ENCODE measurements at places on chromosomes 7 and 10. TPM values are rescaled to one million over a fixed set of nuclear protein-coding genes. Genes with fewer than 3 reads are reported as not detected.

DNA sequence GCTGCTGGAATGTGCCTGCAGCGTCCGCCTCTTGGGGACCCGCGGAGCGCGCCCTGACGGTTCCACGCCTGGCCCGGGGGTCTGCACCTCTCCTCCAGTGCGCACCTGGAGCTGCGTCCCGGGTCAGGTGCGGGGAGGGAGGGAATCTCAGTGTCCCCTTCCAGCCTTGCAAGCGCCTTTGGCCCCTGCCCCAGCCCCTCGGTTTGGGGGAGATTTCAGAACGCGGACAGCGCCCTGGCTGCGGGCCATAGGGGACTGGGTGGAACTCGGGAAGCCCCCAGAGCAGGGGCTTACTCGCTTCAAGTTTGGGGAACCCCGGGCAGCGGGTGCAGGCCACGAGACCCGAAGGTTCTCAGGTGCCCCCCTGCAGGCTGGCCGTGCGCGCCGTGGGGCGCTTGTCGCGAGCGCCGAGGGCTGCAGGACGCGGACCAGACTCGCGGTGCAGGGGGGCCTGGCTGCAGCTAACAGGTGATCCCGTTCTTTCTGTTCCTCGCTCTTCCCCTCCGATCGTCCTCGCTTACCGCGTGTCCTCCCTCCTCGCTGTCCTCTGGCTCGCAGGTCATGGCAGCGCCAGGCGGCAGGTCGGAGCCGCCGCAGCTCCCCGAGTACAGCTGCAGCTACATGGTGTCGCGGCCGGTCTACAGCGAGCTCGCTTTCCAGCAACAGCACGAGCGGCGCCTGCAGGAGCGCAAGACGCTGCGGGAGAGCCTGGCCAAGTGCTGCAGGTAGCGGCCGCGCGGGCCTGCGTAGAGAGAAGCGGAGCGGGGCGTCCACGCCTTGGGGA, 645 bp downstream of the SLC26A4 start:
- peak; percentile 62 for DNase-seq

KCNMA1 gene
- total RNA-seq, result 17.8 TPM

- DNase-seq, result no peak
Measured at GRCh38 chr7:26667514-26668133, 196.8 kb downstream of the SKAP2 start.

- DNase-seq, result no peak
Measured at GRCh38 chr10:23442936-23443335, 4.1 kb downstream of the OTUD1 start.

DNA sequence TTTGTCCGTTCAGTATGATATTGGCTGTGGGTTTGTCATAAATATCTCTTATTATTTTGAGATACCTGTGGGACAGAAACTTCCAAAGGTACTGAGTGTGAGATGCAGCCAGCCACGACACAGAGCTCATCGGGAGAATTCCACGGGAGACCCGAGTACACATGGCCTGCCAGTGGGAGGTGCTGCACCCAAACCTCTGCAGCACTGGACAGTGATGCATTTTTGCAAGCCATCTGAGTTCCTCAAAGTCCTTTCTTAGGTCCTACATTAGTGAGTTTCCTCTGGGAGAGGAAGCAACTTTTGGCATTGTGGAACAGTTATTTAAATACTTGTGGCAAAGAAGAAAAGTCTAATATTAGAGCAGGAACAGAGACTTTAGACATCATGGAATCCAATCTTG, 77.5 kb downstream of the ARID5B start:
- DNase-seq, result no peak

DNA sequence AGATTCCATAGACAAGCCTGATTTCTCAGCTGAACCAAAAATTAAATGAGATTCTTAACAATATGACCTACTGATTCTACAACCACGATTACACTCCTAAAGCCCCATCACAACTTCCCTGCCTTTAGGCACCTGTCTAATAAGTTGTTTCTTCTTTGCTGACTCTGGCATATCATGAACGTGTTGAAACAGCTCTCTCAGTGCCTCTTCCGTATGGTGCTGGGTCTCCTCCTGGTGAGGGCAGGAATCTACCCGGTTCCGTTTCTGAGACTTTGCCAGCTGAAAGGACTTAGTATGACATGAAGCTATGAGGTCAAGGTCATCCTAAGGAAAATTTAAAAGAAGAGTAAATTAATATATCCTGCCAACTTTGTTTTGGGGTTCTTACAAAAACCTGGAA, 48.6 kb downstream of the ARHGAP19 start:
- no peak for DNase-seq

GRCh38 chr7:5424749-5425506, 1.3 kb upstream of the TNRC18 start:
- peak; percentile 74 for DNase-seq

GRCh38 chr7:158945519-158945918, 89.2 kb downstream of the DYNC2I1 start:
- DNase-seq, result no peak

ZNF365 gene
- not detected for total RNA-seq

PEX1 gene
- 22.9 TPM for total RNA-seq

DNA sequence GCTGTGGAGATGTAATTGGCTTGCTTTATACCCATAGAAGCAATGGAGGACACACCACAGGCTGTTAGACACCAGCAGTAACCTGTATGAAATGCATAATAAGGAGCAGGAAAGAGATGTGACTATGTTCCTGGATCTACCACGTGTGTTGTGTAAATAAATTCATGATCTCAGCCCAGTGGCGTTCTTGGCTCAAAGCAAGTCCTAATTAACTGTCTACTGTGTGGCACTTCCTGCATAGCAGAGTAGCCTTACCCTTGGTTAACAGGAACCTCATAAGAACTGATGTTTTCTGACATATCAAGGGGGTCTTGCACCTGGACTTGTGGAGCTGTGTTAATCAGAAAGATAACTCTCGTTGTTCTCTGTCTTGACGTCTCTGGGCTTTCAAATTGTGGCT, 25.7 kb upstream of the FAM180A start:
- no peak for DNase-seq
